ENCODE measurements at places on chromosomes 12 and 14. TPM values are rescaled to one million over a fixed set of nuclear protein-coding genes. Genes with fewer than 3 reads are reported as not detected.

The RD3L gene
- total RNA-seq, result not detected

The ARID2 gene
- total RNA-seq, result 8.8 TPM

The SYT1 gene
- total RNA-seq, result 7.0 TPM

The FAR2 gene
- total RNA-seq, result not detected

The NFYB gene
- total RNA-seq, result 32.6 TPM

The SLC4A8 gene
- 1.0 TPM for total RNA-seq

The ARID4A gene
- total RNA-seq, result 7.4 TPM

The ZNF140 gene
- 9.4 TPM for total RNA-seq

The ACSM4 gene
- not detected for total RNA-seq

The NELL2 gene
- total RNA-seq, result not detected

The PDE3A gene
- total RNA-seq, result 3.9 TPM

The GNB3 gene
- 1.9 TPM for total RNA-seq

The TPPP2 gene
- total RNA-seq, result not detected

The SYT10 gene
- not detected for total RNA-seq

The TMEM229B gene
- 0.22 TPM for total RNA-seq

The CIROP gene
- total RNA-seq, result not detected

The SUPT16H gene
- 108 TPM for total RNA-seq

The LRRIQ1 gene
- 0.41 TPM for total RNA-seq

The NUBPL gene
- total RNA-seq, result 6.6 TPM

The GRIP1 gene
- total RNA-seq, result 7.8 TPM

The PYM1 gene
- total RNA-seq, result 38.5 TPM

The SAMD15 gene
- 2.2 TPM for total RNA-seq

The KIF26A gene
- total RNA-seq, result 2.8 TPM

The LTBP2 gene
- 8.0 TPM for total RNA-seq

The SLCO1B3 gene
- total RNA-seq, result 15.3 TPM

The GRIN2B gene
- total RNA-seq, result 3.9 TPM

The LRRK2 gene
- 2.2 TPM for total RNA-seq

The SLC17A8 gene
- not detected for total RNA-seq

The NAP1L1 gene
- total RNA-seq, result 690 TPM

The RDH16 gene
- 0.09 TPM for total RNA-seq

The NPAS3 gene
- total RNA-seq, result not detected

The MAPKAPK5 gene
- 58.2 TPM for total RNA-seq

The MAP4K5 gene
- total RNA-seq, result 23.3 TPM

The KRT85 gene
- not detected for total RNA-seq

The AHNAK2 gene
- total RNA-seq, result 214 TPM

The OR6C2 gene
- not detected for total RNA-seq

The BTBD6 gene
- total RNA-seq, result 40.9 TPM

The CPNE6 gene
- not detected for total RNA-seq

The GNG2 gene
- total RNA-seq, result 1.8 TPM

The REM2 gene
- total RNA-seq, result 0.46 TPM

The BDKRB1 gene
- total RNA-seq, result 0.87 TPM

The AMHR2 gene
- total RNA-seq, result 2.8 TPM

The CLEC4A gene
- total RNA-seq, result not detected

The PGF gene
- 2.7 TPM for total RNA-seq

The PTGDR gene
- not detected for total RNA-seq

The TBX3 gene
- total RNA-seq, result 23.9 TPM

The NEUROD4 gene
- not detected for total RNA-seq

The RTRAF gene
- total RNA-seq, result 249 TPM

The KLRD1 gene
- total RNA-seq, result not detected

The HOXC5 gene
- total RNA-seq, result 0.43 TPM

The FBRSL1 gene
- 94.0 TPM for total RNA-seq

The PPFIBP1 gene
- total RNA-seq, result 32.5 TPM

The OR6C65 gene
- total RNA-seq, result not detected

The ANAPC5 gene
- 97.0 TPM for total RNA-seq

The ESRRB gene
- total RNA-seq, result 0.16 TPM

Data from A549 treated with RU486 at 1 μM for 4 hours (cell line).